ENCODE measurements at places on chromosomes 2 and 18.

DNA sequence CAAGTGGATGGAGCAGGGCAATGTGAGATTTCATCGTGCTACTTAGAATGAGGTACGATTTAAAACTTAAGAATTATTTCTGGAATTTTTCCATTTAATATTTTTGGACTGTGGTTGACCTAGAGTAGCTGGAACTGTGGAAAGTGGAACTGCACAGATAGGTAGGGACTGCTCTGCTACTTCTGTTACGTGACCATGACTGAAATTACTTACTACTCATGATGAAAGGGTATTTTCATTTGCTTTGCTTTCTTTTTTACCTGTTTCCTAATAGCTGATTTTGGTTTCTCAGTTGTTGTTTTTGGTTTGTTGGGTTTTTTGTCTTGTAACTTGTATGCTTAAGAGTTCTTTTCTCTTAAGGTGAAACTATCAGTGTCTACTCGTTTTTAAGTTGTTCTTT lies 11.4 kb downstream of the UBE2E3 start:
- DNase-seq: no peak

DNA sequence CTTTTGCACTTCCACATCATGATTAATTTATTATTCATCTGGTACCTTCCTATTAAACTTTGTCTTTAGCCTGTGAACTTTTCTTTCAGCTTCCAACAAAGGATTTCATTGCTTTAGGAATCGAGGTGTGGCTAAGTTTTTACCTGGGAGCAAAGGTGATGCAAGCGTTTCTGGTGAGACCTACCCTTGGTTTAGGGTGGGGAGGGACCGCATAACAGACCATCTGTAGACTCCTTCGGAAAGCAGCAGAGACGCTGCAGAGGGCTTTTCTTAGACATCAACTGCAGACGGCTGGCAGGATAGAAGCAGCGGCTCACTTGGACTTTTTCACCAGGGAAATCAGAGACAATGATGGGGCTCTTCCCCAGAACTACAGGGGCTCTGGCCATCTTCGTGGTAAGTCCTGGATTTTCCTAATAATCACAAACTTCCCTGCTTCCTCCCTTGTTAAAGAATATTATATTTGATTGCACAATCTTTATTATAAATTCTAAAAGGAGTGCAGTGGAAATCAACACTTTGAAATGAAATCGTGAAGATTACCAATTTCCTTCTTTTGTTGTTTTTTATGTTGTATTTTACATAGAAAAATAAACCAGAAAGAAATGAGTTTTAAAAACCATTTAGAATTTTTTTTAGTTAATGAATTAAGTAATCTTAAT lies at the start of gene DSG3:
Gene DSG3 (plus strand): TSS at position 212 of the 662 bp plus-strand sequence. CDS start 137 bp downstream, at position 349.
- no peak for DNase-seq

DNA sequence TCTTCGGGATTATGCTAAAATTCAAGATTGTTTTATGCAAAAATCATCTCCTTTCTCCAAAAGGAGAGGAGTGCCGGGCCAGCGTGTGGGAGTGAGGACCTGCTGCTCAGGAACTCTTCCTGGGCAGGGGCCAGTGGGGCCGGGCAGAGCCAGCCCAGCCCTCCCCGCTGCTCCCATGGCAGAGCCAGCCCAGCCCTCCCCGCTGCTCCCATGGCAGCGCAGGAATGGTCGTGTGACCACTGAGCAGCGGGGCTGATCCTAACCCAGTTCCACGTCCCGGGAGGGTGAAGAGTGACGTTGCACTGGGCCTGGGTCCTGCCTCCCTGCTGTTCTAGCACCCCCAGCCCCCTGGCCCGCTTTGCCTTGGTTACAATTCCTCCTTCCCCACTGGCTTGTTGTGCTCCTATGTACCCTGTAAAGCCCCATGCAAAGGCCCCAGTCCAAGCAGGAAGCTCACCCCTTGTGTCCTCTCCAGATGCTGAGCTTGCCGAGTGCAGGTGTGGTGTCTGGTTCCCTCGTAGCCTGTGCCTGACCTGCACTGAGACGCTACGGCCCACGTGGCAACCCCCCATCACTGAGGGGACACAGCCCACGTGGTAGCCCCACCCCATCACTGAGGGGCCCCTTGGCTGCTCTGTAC lies 11.4 kb upstream of the NEU4 start:
- no peak for DNase-seq

DNA sequence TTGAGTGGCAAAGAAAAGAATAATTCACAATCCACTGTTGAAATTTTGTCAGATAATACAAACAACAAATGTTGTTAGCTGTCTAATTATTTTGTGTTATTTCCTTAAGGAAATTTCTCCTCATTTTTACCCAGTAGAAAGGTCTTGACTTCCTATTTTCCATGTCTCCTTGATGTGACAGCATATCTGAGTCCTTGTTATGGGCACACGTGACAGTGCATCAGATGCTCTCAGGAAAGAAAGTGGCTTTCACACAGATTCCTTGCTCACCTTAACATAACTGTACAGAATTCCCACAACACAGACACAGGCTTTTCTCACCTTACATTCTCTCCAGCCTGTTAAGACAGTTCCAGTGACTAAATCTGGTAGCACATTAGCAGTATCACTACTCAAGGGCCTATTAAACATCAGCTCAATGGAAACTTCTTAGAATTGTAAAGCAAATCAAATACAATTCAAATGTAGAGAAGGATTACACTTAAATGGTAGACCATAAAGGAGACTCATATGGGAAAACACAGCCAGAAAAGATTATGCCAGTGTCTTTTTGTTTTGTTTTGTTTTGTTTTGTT lies 30.2 kb upstream of the GPR55 start:
- DNase-seq: no peak

GRCh38 chr2:47699533-47700215 lies 83.3 kb upstream of the MSH6 start:
- no peak for DNase-seq

Measured in CD4-positive, alpha-beta T cell treated with Interleukin-10 for 1 hour (primary cell).